ENCODE measurements at places on chromosomes 7 and 10.

DNA sequence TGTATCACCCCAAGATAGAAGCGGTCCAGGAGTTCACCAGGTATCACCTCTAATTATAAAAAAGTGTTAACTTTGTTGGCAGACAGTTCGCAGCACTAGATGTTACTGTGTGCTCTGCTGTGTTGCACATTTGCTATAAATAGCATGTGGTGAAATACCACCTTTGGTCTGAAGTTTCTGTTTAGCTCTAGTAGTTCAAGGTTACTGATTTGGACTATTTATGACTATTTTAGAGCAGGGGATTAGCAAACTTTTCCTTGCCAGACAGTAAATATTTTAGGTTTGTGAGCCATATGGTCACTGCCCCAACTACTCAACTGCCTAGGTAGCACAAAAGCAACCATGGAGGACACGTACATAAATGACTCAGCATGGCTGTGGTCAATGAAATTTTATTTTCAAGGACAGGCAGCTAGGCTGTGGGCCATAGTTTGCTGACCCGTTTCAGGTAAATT lies 16.5 kb downstream of the DENND10 start:
- DNase-seq = no peak

DNA sequence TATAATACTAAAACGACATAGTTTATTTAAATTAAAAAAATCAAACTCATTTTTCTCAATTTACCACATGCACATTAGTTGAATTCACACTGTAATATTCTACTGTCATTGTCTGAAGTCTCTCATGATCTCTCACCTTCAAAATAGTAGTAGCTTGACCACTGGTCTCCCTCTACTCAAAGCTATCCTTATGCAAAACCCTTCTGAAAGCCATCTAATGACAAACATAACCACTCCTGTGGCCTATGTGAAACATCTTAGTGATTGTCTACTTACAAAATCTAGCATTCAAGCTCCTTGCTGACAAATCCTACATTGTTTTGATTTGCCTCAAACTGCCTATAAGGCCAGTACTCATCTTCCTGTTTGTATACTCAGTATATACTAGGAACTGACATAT lies 606.0 kb upstream of the GHITM start:
- no peak for DNase-seq

DNA sequence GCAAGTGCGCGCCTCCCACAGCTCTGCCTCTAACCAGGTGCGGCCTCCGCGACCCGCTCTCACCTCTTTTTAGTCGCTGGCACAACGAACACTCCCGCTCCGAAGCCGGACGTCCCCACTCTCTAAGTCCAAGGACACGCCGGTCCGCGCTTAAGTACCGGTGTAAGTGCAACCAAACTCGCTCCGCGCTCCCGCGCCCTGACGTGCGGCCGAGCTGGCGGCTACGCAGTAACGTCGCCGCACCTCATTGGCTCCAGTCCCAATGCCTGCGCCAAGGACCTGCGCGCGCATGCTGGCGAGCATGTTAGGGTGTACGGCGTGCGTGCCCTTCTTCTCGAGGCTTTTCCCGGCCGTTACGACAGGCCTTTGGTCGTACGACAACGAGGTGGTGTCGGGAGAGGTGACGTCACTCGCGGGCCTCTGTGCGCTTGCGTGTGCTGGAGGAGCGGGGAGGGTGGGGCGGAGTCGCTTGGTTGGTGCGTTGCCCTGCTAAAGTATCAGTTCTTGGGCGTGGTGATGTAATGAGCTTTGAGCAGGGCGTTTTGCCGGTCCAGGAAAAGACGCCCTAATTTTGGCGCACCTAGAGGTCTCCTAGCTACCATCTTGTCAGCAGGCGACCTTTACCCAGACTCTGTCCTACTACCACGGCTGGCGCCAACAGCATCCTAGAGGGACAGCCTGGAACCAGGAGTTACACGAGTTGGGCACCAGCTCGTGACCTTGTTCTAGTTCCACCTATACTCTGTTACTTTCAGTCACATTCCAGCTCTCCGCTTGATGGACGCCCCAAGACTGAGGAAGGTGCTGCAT lies at the start of gene CYCS:
TSS of gene CYCS (minus strand) at position 124 of the 810 bp plus-strand sequence. CDS start 1,141 bp downstream, outside the sequence.
- DNase-seq = peak; percentile 99

DNA sequence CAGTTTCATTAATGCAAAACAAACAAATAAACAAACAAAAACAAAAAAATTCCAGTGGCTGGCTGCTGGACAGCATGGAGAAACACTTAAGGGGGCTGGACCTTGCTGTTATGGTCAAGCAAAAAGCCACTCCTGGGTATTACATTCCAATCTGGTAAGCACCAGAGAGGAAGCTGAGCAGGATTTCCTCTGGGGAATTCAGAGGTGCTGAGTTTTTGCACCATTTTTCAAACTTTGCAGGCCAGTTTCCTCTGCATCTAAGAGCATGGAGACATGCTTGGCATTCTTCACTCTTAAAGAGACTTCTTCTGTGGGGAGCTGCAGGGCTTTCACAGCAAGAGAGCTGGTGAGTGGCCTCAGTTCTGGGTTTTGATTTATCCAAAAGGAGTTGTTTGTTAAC lies 84.5 kb downstream of the FZD1 start:
- no peak for DNase-seq

DNA sequence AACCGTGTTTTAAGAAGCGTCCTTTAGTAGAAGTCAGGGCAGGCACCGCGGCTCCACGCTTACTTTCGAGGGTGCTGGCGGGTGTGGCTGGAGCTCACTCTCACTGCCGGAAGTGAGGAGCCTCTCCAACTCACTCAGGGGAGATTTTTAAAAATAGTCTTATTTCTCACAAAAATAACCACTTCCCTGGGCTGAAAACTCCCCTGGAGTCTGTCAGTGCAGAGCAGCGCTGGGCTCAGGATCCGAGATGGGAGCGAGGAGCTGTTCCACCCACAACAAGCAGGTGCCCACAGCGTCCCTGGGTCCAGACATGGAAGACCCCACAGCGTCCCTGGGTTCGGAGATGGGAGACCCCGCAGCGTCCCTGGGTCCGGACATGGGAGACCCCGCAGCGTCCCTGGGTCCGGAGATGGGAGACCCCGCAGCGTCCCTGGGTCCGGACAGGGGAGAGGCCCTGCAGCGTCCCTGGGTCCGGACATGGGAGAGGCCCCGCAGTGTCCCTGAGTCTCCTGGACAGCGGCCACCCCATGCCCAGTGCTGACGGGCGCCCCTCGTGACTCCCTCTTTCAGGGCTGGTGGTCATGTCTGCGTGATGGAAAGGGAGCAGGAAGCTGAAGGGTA lies 51.2 kb downstream of the VIPR2 start:
- DNase-seq = no peak

GRCh38 chr10:70106958-70107791 lies 25.4 kb downstream of the AIFM2 start:
- no peak for DNase-seq

DNA sequence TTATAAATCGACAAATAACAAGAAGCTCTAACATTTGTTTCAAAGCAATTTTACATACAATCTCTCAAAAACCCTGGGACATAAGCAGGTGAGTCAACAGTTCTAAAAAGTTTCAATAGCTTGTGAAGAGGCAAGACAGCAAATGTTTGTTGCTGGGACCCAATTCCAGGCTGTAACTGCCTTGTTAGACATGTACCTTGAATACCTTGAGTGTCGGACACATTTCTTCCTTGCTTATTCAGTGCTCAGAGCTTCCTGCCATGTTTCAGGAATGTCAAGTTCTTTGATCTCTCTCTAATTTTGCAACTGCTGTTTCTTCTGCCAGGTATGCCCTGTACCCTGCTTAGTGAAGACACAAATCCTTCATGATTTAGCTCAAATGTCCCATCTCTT lies 5.1 kb downstream of the CH25H start:
- no peak for DNase-seq

DNA sequence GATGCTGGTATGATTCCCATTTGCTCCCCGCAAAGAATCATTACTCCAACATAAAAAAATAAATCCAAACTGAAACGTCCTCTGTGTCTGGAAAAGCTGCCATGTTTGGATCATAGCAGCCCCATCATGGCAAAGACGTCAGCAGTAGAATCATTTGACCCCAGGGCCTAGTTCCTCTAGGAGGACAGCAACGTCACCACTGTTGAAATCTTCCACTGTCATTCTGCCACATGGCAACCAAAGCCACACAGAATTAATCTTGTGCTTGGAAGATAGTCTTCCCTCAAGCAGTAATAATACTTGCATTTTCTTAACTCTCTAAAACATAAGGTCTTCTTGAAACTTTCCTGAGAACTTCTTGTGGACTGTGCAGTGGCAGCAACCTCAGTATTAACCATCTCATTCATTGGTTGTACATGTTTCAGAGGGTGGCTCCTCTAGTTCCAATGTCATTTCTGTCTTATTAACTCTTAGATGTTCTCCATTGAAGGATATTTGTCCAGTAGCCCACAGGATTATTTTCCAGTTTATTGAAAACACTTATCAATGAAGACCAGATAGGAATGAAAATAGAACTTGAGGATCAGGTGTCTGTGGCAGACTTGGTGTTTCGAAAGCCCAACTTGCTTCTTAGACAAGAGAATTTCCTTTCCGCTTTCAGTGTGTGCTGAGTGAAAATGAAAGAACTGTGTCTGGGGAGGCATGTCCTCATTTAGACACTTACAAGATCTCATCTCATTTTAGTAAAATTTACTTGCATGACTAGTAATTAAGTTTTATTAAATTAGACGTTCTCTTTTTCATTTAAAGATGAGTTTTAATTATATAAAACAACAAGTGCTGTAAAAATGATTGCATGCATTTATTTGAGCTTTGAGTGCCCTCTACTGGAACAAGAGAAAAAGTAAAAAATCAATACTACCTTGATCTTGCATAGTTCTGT lies 28.9 kb upstream of the INHBA start:
- DNase-seq = no peak

DNA sequence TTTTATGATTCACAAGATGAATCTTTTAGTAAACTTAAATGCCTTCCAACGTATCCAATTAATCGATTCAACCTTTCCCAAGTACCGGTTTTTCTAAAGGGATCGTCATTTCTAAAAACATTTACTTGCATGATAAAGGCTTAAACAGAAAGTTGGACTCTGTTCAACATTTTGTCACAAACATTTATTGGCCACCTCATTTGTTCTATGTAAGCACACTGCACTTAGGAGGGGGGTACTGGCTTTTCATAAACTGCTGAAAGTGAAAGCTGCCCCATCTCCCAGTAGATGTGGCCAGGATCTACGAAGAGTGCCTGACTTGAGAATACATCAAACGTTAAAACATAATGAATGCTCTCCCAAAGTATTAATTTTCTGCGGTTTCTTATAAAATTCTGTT lies 37.3 kb upstream of the LAMB4 start:
- no peak for DNase-seq

DNA sequence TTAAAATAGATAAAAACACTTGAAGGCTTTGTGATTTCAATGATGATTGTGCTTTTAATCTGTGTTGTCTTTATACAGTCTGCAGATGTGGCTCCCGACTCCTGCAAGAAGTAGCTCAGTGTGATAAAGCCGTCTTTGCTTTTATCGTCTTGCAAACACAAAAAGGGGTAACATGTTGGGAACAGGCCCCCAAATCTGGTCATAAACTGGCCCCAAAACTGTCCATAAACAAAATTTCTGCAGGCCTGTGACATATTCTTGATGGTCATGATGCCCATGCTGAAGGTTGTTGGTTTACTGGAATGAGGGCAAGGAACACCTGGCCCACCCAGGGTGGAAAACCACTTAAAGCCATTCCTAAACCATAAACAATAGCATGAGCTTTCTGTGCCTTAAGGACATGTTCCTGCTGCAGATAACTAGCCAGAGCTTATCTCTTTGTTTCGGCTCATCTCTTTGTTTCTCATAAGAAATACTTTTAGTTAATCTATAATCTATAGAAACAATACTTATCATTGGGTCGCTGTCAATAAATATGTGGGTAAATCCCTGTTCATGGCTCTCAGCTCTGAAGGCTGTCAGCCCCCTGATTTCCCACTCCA lies 14.8 kb upstream of the ZNF485 start:
- no peak for DNase-seq
